Stimulated activated CD8-positive, alpha-beta memory T cell treated with anti-CD3 and anti-CD28 coated beads, Interleukin-2, amount 100 ng/mL, for 1 hour (primary cell): ENCODE measurements at places on chromosomes 1 and 21.

DNA sequence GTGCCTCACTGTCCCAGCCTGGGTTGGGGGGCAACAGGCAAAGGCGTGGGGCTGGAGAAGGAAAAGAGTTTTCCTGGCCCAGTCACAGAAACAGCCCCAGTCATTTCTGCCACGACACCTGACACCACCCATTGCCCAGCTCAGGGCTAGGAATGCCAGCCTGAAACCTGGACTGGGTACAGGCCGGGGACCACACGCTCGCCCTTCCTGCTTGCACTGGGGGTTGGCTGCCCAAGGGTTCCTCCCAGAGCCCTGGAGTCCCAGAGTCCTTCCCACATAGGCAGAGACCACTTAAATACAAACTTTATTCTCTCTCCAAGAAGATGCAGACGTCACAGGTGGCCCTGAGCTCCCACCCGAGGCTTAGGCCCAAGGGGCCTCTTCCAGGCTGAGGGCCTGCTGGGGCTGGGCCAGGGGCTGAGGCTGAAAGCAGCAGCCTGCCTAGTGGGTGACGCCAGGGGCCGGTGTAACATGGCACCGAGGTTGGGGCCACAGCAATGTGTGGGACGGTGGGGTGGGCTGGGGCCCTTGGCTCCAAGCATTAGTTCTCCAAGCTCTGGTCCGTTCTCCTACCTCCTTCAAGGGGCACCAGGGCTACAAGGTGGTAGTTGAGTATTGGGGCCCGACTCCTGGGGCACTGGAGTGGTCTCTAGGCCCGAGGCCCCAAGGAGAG, 1.6 kb downstream of the TMEM52 start:
- DNase-seq = no peak

GRCh38 chr1:38724160-38725131, 135.1 kb downstream of the RRAGC start:
- DNase-seq = no peak

- DNase-seq = no peak
Observed at GRCh38 chr1:231040800-231041718, 1.0 kb upstream of the FAM89A start.

GRCh38 chr1:192807211-192808162, 1.4 kb upstream of the RGS2 start:
- no peak for DNase-seq

- DNase-seq = no peak
Observed at GRCh38 chr1:219657186-219657585, 44.3 kb upstream of the ZC3H11B start.

DNA sequence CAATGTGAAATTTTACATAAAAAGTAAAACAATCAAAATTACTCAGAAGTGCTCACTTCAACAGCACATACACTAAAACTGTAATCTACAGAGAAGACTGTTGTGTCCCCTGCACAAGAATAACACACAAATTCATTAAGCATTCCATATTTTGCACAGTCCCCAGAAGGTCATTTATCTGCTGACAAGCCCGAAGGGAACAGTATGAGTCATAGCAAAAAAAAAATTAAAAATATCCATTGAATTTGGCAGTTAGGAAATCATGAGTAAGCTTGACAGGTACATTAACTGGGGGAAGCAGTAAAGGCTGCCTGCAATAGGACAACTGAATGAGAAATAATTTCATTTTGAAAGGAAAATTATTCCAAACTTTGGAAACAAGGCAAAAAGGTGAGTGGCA, 3.3 kb upstream of the CACYBP start:
- no peak for DNase-seq

- DNase-seq = no peak
Observed at GRCh38 chr21:38499296-38499695, 1.0 kb upstream of the ERG start.

DNA sequence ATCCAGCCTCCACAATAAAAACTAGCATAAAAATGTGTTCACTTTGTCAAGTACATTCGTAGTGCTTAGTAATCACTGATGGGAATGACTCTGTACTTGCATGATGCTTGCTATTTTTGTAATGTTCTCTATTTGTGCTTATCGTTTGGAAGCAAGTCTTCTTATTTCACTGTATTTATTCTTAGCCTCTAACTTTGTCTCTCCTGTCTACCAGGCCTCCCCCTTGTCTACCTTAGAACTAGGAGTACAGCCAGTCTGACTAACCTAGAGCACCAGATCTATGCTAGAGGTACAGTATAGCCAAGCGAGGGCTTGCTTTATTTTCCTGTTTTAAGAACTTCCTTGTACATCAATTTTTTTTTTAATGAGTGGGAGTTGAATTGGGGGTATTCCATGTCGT, 108.2 kb downstream of the VPS13D start:
- no peak for DNase-seq

DNA sequence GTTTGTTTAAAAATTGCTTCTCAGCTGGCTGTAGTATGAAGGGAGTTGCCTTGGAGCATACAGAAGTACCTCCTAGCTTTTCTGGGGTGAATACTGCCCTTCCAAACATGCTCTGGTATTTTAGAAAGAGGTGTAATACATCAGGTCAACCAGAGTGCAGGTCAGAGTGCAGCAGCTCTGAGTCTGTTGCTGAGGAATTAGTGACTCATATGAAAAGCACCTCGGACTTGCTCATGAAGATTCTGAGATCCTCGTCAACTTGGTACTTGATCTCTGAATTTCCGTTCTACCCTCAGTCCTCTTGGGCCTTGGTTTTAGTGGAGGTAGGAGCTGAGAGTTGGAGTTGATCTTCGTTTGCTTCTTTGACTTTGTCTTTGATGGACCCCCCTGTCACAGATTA, 67.3 kb downstream of the NOS1AP start:
- no peak for DNase-seq

DNA sequence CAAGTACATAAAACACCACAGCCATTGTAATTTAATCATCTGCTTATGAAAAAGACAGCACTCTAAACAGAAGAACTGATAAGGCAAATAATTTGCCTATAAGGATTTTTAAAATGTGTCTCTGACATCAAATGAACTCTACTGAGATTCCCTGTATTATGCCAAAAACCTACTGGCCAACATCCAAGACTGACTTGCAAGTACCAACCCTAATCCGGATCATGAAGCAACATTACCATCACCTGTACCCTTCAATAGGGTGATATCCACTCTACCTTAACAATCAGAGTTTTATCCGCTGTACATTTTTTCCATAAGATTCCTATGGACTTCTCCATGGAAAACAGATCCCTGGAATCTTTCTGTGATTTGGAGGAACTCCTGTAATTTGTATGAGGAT, 4.6 kb downstream of the RGS7 start:
- DNase-seq = no peak

DNA sequence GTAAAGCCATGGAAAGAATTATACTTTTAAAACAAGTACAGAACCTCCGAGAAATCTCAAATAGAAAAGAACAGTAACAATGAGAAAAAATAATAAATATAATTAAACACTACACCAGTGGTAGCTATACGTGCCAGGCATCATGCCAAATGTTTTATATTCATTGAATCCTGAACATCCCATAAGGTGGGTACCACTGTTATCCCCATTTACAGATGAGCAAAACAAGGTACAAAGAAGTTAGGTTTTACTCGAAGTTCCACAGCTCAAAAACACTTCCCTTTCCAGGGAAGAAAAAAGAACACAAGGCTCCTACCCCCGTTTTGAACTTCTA, 33.4 kb downstream of the JAK1 start:
- DNase-seq = no peak

GRCh38 chr21:25580912-25581260, 26.4 kb downstream of the MRPL39 start:
- DNase-seq = no peak

GRCh38 chr1:168640836-168641235, 64.4 kb downstream of the XCL1 start:
- DNase-seq = no peak

GRCh38 chr21:35457097-35457804, 408.1 kb upstream of the RUNX1 start:
- no peak for DNase-seq

GRCh38 chr1:189103956-189104355, 1373.7 kb downstream of the BRINP3 start:
- DNase-seq = no peak

DNA sequence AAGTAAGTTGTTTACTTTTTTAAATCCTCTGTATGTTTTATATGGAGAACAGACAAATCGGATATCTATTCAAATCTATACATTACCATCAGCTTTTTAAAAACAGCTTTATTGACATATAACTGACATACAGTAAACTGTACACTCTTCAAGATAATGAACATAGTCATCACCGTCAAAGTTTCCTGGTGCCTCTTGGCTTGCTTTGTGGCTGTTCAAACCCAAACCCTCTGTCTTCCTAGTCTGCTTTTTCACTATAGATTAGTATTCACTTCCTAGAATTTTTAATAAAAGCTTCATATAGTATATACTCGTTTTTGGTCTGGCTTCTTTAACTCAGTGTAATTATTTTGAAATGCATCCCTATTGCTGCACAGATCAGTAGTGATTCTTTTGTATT, 56.4 kb upstream of the TPTE start:
- DNase-seq = no peak

DNA sequence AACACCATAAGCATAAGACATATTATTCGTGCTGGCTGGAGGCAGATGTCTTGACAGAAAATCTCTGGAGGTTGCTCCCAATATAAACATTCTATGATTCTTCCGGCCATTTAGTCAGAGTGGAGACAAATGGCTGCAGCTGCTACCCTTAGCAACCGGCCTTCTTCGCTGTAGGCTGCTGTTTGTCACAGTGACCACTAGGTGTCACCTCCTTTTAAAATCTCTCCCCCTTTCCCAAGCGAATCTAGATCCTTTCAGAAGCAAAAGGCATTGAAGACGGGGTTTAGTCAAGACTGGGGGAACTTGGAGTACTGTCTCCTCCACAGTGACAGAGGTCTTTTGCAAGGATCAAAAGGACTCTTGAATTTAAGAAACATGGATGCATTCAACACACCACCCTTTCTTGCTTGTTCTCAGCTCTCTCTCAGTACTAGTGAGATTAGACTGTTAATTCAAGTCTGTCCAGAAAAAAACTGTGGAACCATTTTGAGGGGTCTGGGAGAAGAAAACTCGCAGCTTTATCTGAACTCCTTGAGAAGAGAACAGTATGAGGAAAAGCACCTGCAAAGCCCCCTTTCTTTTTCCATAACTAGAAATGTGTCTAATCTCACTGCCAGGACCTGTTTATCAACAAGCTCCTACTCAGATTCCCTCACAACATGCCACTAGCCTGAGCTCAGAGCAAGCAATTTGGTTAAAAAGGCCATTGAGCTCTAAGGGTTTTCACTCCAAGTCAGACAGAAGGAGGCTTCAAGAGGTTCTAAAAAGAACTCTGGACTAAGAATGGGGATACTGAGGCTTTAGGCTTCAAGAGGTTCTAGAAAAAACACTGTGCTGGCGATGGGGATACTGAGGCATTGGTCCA, 408.3 kb upstream of the PLXNA2 start:
- DNase-seq = no peak

DNA sequence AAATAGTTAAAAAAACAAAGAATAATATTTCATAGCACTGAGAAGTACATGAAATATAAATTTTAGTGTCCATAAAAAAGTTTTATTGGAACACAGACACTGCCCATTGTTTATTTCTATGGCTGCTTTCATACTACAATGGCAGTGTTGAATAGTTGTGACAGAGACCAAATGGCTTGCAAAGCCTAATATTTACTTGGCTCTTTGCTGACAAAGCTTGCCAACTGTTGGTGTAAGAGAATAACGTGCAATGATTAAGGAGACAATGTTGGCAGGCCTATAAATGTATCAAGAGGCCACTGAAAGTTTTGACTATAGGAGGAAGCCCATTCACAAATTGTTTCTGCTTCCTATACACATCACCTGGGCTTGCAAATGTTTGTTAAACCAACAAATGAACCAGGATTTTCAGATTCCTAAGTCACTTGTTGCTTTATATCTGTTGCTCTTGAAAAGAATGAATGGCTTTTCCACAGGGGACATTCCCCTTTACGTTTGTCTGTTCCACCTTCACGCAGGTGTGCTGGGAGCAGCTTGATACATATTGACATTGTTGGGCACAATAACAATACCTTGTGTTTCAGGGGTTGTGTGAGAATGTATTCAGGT, 5.5 kb upstream of the ST6GALNAC3 start:
- no peak for DNase-seq

DNA sequence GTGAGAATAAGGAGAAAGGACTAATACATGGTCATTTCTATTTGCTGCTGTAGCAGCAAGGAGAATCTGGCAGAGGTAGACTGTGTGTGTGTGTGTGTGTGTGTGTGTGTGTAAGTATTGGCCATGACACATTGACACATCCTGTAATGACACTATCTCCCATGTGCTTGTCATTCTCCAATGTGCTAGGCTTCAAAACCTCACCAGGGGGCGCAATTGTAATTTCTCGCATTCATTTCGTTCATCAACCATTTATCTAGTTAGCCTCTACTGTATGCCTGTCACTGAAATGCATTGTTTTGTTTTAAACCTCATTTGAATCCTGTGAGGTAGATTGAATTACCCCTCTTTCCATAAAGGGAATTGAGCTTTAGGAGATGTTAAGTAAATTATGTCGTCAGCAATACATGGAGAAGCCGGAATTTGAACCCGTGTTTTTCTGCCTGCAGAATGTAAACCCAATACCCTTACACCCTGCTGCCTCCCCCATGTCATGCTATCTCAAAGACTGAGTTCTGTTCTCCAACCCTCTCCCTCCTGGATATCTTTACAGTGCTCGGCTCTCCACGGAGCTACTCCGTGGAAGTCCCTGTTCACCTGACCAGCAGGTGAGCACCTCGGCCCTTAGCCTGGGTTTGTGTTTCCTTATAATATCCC, 100.8 kb downstream of the UCK2 start:
- no peak for DNase-seq

GRCh38 chr1:82848043-82848442, 1047.3 kb downstream of the ADGRL2 start:
- DNase-seq = no peak

- DNase-seq = no peak
Observed at GRCh38 chr21:18369115-18369514, 34.5 kb downstream of the TMPRSS15 start.
